ENCODE measurements at places on chromosomes 2 and 18.

DNA sequence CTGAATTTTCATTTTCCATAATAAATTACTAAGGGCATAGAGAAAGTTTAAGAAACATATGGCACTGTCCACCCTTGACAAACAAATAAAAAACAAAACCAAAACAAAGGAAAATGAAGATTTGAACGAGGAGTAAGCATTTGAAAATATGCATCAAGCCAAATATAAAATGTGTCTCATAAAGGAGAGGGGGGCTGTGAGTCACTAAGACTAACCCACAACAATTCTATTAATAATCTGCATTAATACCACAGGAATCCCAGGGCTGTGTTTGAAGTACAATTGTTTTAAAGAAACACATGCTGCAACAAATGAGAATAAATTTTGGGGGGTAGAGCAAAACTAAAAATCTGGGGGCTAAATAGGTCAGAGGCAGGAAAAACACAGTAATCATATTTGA is 53.8 kb upstream of the STK17B start:
- no peak for DNase-seq

GRCh38 chr18:77054288-77054605 is 78.3 kb downstream of the MBP start:
- no peak for DNase-seq

GRCh38 chr2:218357236-218358177 is 850 bp downstream of the CATIP start:
- DNase-seq, result no peak

DNA sequence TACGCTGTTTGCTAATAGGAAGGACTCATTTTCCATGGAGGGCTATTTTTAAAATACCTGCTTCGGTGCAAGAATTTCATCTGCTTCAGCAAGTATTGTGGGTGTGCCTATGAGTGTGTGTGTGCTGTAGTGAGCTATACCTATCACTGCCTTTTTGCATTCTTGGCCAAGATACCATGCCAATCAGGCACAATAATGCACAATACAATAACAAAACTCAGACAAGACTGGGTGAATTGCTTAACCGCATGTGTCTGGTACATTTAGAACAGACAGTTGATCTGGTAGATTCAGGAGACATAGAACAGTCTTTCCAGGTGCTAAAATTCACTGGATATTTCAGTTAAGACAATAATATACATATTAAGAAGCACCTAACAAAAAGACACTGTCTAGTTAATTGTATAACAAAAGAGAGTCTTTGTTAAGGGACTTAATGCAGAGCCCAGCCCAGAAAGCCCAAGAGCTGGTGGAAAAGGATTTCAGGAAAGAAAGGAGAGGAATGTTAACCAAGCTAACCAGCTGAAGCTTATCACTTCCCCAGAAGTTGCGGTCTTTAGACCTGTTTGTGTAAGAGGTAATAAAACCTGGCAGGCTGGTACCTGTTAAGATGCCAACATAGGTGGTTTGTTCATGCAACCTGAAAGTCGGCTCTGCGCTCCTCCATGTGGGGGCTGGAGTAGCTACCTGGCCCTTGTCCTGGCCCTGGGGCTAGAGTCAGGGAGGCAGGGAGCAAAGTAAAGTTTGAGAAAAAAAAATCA is 153.3 kb upstream of the RBMS1 start:
- DNase-seq, result no peak

DNA sequence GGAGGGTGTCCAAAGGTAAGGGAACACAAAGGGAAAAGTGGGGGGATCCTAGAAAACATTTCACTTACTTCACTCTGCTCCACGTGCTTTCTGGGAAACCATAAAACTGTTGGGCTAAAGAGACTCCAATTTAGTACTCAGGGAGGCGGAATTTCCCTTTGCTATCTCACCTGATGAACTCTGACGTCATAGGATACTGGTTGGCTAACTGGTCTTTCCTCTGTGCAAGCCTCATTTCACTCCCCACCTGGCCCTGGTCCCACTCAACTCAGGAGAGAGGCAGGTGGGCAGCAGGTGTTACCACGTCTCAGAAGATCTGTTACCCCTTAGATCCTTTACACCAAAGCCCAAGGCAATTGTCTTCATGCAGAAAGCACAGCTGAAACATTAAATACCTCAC is 51.8 kb upstream of the PMAIP1 start:
- DNase-seq, result no peak

Data from suprapubic skin (tissue), 4 donors.